ENCODE measurements at places on chromosomes 1 and 21.

GRCh38 chr21:18443701-18444100, 40.1 kb upstream of the TMPRSS15 start:
- no peaks in the 10 kb centered on the region for H3K27me3 ChIP-seq
- H3K27ac ChIP-seq = no peak overlapping the region
- no peaks in the 10 kb centered on the region for H3K4me1 ChIP-seq
- H3K4me3 ChIP-seq = no peak overlapping the region
- H3K36me3 ChIP-seq = no peaks in the 10 kb centered on the region

- no peak overlapping the region for H3K27ac ChIP-seq
- DNase-seq = no peak
- no peaks in the 10 kb centered on the region for H3K36me3 ChIP-seq
- H3K4me1 ChIP-seq = no peaks in the 10 kb centered on the region
These were observed 62.7 kb upstream of the ATP1B1 start for GRCh38 chr1:169043823-169044222.

- H3K4me3 ChIP-seq = no peak overlapping the region
- H3K4me1 ChIP-seq = no peaks in the 10 kb centered on the region
- no peak overlapping the region for H3K27ac ChIP-seq
- DNase-seq = no peak
- no peaks in the 10 kb centered on the region for H3K27me3 ChIP-seq
These were observed 85.5 kb downstream of the PGBD5 start for GRCh38 chr1:230340526-230341161.

GRCh38 chr21:25649146-25649545, 10.1 kb downstream of the JAM2 start:
- DNase-seq = no peak
- H3K36me3 ChIP-seq = no peaks in the 10 kb centered on the region
- no peaks in the 10 kb centered on the region for H3K4me1 ChIP-seq

- no peak overlapping the region for H3K27ac ChIP-seq
- DNase-seq = no peak
- peaks cover 34% of the 10 kb centered on the region for H3K4me1 ChIP-seq
- no peaks in the 10 kb centered on the region for H3K27me3 ChIP-seq
- H3K36me3 ChIP-seq = peaks cover 23% of the 10 kb centered on the region
- H3K4me3 ChIP-seq = no peak overlapping the region
These were observed 53.0 kb downstream of the GPR161 start for GRCh38 chr1:168083456-168084325.

DNA sequence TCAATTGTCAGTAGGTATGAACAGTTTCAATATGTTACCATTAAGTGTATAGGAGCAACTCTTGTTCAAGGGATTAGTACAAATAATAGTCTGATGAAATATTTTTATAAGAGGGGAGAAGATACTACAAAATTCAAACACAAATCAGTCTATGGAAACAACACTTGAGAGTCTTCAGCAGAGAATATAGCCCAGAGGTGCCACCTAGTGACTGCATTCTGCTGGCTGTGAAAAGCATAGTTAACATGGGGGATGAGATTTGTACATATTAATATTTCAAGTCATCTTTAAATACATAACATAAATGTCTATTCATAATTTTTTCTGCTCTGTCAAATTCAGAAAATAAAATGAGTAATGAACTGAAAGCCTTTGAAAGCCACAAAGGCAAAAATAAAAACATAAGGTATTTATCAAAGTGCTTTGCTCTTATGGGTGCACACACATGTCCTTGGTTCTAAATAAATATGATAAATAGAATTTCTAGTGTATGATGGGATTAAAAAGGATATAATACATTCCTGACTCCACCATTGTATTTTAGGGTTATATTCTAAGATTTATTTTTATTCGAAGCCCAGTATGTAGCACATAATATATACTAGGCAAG, 440.9 kb upstream of the ZRANB2 start:
- no peaks in the 10 kb centered on the region for H3K27me3 ChIP-seq
- H3K4me3 ChIP-seq = no peak overlapping the region
- DNase-seq = peak; percentile 14

GRCh38 chr1:14167884-14168283, 430.6 kb upstream of the KAZN start:
- H3K27me3 ChIP-seq = no peaks in the 10 kb centered on the region
- H3K4me3 ChIP-seq = no peak overlapping the region
- no peaks in the 10 kb centered on the region for H3K36me3 ChIP-seq
- H3K4me1 ChIP-seq = no peaks in the 10 kb centered on the region
